Amygdala (tissue), 56 donors: ENCODE measurements at places on chromosomes 12 and 14.

GRCh38 chr12:121170611-121171260, 38.1 kb downstream of the P2RX7 start:
- no peak for DNase-seq

GRCh38 chr12:122959566-122960192, 6.6 kb downstream of the ABCB9 start:
- DNase-seq = no peak

DNA sequence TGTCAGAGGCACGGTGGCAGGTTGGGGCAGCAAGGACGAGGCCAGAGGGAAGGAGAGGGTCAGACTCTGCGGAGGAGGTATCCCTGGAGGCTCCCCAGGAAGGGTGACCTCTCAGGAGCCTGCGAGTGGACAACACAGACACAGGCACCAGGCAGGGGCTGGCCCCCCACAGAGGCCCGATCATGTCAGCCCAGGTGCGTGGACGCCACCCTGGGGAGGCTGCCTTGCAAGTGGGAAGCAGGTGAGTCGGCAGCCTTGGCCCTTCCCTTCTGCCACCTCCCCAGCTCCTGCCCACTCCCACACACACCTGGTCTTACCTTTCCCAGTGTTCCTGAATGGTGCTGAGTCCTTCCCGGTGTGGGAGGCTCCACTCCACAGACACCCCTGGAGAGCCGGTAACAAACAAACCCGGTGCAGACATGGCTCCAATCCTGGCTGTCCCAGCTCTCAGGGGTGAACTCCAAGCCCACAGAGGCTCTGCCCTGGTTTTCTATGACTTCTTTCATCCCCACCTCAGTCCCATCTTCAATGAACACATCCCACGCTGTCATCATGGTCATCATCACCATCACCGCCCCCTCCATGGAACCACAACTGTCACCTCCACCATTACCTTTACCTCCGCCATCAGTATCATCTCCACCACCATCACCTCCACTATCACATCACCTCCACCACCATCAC, 5.2 kb downstream of the ZBTB42 start:
- no peak for DNase-seq

DNA sequence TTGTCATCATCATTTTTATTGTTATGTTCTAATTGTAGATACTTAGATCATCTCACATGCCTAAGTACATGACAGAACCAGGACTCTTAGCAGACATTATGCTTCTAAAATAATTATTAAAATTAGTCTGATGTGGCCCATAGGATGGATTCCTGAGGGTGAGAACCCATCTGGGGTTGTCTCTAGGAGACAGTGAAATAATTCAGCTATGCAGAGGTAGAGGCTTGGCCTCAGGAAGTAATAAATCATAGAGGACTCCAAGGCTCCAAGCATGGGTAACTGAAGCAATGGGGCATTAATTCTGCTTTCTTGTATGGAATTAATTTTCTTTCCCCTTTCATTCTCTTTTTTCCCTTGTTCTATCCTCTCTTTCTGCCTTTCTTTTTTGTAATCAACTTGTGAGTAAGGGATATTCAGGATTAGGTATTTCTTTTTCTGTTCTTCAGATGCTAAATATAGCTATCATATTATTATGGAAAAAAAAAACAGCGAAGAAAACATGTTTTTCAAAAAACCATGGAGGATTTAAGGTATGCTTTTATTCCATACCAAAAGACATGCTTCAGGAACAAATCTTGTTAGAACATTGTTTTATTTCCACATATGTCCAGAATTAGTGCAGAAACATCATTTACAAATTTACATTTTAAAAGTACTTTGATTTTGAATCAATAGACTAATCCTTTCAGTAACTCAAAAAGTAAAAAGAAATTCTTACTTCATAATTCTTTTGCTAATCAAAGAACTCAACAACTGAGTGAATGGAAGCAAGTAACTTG, 263.2 kb downstream of the TRHDE start:
- no peak for DNase-seq

- DNase-seq = no peak
These were observed 27.0 kb upstream of the AKAP5 start for GRCh38 chr14:64438181-64438841.

DNA sequence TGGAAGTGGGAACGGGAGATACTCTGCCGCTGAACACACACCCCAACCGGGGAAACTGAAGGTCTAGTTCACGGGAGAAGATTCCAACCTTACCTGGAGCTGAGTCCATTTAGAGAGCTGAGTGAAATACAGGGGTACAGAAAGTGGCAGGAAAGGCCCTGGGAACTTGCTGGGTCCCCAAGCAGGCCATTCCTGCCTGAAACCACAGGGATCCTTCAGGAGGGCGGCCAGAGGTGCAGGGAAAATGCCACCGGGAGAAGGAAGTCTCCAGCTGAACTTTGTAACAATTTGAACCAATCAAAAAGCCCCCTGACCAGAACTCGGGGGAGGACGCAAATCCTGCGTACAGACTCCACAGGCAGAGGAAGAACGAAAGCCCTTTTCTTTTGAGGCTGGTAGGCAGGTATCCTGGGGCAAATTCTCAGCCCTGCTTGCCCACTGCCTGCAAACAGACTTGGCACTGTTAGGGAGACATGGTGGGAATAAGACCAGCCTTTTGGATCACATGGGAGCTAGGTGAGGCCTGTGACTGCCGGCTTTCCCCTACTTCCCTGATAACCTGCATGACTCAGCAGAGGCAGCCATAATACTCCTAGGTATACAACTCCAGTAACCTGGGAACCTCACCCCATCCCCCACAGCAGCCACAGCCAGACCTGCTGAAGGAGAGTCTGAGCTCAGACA, 170.9 kb downstream of the SEC23A start:
- no peak for DNase-seq

DNA sequence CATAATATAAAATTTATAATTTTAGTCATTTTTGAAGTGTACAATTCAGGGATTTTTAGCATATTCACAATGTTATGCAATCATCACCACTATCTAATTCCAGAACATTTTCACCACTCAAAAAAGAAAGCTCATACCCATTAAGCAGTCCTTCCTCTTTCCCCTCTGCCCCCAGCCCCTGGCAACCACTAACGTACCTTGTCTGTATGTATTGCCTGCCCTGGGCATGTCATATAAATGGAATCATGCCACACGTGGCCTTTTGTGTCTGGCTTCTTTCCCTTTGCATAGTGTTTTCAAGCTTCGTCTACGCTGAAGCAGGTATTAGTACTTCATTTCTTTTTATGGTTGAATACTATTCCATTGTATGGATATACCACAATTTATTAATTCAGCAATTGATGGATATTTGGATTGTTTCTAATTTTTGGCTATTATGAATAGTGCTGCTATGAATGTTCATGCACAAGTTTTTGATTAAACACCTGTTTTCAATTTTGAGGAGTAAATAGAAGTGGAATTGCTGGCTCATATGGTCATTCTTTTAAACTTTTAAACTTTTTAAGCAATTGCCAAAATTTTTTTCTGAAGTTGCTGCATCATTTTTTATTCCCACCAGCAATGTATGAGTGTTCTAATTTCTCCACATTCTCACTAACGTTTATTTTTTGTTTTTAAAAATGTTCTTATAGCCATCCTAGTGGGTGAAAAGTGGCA, 1.6 kb upstream of the SSTR1 start:
- no peak for DNase-seq

DNA sequence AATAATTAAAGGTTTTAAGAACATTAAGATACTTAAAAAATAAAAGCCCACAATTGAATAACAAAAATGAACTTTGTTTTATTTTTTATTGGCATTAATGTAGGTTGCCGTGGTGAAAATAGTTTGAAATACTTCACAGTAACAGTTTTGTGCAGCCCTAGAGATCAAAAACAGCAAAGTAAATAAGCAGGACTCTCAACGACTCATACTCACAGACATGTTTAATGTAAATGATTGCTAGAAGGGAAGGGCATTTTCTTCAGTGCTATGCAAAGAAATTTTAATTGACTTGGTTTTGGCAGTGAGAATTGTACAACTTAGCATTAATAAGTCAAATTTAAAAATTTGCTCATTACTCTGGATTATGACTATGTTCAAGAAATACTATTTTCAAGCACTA, 16.0 kb downstream of the TRMT5 start:
- no peak for DNase-seq

DNA sequence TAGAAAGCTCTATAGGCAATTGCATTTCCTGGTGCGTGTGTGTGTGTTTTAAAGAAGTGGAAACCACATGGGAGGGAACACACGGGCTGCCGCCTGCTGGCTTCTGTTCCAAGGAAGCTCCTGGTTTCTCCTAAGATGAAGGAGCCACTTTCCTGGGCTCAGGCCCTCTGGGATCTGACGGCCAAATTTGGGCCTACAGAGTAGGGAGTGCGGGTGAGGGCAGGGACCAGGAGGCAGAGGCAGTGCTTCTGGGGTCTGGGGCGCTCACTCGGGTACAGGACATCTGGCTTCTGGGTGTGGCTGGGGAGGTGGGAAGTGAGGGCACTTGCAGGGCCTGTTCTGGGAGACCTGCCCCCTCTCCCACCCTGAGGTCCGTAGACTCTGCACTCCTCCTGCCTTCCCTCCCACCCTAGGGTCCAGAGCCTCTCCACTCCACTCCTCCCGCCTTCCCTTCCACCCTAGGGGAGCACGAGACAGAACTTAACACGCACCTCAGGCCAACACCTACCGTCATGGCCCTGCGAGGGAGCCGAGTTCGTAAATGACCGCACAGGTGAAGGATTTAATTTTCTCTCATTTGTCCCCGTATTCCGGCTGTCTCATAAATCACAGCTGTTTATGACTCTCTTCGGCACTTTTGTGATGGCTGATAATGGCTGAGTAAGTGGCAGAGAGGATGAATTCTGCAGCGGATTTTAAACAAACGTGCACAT, 127.7 kb downstream of the KIF26A start:
- no peak for DNase-seq

GRCh38 chr14:65287264-65288131, 125.0 kb upstream of the FUT8 start:
- DNase-seq = no peak

DNA sequence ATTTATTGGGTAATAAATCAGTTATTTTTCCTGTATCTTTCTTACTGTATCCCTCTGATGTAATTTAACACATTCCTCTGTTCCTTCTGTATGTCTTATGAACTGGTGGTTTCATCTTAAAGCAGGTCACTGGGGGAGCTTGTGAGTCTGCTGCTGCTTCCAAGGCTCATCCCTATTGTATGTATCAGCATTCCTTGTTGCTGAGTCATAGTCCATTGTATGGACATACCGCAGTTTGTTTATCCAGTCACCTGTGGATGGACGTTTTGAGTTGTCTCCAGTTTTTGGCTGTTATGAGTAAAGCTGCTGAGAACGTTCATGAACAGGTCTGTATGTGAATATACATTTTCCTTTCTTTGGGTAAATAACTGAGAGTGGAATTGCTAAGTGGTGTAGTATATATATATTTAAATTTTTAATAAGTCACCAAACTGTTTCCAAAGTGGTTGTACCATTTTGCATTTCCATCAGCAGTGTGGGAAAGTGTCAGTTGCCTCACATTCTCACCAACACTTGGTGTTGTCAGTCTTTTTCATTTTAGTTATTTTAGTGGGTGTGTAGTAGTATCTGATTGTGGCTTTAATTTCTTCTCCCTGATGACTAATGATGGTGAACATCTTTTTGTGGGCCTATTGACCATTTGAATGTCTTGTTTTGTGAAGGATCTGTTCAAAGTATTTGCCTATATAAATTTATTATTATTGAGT, 82.7 kb downstream of the BEGAIN start:
- no peak for DNase-seq

GRCh38 chr12:2588345-2588744, 206.4 kb upstream of the FKBP4 start:
- DNase-seq = no peak

DNA sequence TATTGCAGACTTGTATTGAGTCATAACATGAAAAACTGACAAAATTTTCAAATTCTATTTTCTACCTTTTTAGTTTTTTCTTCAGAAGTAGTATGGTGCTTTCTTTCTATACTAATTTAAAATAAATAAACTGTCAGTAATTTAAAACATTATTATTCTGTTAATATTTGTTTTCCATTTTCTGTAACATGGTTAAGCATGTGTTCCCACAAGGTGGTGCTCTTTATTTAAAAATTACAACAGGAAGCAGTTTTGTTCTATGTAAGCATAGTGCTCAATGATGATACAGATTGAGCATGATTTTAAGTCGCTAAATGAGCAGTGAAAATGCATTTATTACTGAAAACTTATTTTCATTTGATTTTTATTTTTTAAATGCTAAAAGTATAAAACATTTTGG, 114.6 kb downstream of the PPFIA2 start:
- DNase-seq = no peak

DNA sequence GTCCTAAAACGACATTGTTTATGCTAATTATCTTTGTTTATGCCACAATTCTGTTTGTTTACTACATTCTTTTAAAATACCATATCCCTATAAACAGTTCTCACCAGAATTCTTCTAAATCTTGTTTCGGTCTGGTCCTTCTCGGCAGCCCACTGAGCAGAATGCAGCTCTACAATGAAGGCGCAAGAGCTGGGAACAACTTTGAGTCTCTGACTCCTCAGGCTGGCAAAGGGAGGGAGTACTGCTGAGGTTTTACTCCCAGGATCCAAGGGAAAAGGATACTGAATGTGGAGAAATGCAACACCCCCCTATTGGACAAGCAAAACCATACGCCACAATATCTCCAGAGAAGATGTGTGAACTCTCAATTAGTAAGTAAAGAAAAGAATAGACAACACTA, 5.4 kb downstream of the SOX5 start:
- no peak for DNase-seq

DNA sequence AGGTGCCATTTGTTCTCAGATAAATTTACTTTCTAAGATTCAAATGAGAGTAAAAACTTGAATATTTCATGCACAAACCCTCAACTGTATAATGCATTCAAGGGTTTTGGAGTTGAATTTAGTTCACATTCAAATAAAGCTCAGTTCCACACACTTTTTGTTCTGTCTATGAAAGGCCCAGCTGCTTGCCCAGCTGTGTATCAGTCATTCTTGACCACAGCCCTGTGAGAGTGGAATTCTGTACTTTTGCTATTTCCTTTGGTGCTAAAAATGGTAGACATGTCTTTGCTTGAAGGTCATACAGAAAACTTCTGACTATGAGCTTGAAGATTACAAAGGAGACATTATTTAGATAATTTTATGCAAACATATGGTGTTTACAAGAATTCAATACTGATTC, 110.4 kb downstream of the KCNC2 start:
- no peak for DNase-seq

- no peak for DNase-seq
These were observed 28.6 kb upstream of the NR1H4 start for GRCh38 chr12:100445081-100445481.
